ENCODE measurements at places on chromosomes 2 and 18.

DNA sequence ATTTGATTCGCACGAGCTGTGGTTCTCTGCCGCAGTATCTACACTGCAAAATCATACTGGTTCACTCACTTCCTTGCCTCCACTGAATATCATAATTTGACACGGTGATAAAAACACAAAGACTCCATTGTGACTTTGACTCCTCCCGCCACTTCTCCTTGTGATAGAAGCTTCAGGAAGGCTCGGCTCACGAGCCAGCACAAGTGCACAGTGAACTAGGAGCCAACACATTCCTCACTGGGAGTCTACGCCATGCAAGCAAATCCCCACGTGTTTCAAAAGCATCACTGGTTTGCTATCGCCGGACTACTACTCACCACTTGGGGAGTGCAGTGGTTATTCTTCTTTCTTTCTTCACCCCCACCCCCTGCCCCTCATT is 293.3 kb upstream of the PARD3B start:
- no peak for DNase-seq

DNA sequence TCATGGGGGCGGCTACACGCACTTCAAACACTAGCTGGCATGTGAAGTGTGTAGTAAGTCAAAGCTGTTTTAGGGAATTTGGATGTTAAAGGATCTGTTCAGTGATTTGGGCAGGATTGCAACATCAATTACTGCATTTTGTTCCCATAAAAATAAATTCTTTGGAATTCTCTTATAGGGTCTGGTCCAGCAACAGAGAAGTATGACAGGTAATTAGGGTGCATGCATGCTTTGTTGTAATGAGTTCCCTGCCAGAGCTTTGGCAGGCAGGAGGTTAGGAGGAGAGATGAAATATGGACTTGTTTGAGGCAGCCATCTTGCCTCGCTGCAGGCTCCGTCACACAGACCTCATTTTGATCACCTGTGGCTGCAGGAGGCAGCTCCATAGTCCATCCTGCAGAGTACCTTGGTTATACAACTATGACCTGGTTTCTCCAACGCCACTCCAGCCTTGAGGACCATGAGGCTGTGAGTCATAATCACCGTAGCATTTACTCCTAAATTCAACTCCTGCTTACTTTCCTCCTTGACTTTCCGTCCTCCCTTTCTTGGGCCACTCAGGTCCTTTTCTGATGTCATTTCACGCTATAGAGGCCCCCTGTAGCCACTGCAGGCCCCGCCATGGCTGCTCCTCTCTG is 26.5 kb upstream of the EML4 start:
- DNase-seq: no peak

- no peak for DNase-seq
Observed at GRCh38 chr2:219149667-219150066, 10.9 kb downstream of the NHEJ1 start.

GRCh38 chr18:8389391-8390340 is 219.6 kb upstream of the RAB12 start:
- DNase-seq: no peak

- no peak for DNase-seq
Observed at GRCh38 chr2:30282081-30282480, 50.7 kb downstream of the LBH start.

GRCh38 chr2:40087434-40087833 is 308.4 kb upstream of the THUMPD2 start:
- DNase-seq: no peak
